ENCODE measurements at places on chromosomes 6 and 20.

GRCh38 chr6:14910692-14911547, 334.9 kb upstream of the JARID2 start:
- no peak for DNase-seq

DNA sequence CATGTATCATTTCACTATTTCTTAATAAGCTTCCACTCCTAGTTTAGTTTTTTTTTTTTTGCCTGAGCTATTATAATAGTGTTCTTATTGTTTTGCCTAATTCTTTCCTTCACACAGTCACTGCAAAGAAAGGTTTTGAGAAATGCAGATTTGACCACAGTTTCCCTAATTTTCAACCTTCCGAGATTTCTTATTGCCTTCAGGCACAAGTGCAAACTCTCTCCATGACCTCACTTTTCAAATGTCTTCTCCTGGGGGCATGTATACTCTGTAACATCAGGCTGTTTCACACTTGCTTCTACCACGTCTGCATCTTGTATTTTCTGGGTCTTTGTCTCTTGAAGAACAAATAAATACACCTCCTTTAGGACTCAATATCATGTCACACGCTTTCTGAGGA, 339.0 kb upstream of the CITED2 start:
- no peak for DNase-seq

DNA sequence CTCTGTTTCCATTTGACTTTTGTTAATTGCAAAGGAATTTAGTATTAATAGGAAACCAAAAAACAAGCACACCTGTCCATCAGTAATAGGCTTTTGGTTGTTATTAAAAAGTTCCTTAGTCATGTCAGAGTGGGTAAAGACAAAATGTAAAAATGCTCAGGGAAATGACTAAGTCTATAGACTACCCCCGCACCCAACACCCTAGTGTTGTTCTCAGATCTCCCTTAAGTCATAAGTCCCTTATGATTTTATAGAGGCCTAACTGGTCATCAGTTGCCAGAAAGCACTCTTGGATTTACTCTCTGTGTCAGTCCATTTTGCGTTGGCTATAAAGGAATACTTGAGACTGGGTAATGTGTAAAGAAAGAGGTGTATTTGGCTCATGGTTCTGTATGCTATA, 52.8 kb downstream of the MAP3K4 start:
- no peak for DNase-seq

DNA sequence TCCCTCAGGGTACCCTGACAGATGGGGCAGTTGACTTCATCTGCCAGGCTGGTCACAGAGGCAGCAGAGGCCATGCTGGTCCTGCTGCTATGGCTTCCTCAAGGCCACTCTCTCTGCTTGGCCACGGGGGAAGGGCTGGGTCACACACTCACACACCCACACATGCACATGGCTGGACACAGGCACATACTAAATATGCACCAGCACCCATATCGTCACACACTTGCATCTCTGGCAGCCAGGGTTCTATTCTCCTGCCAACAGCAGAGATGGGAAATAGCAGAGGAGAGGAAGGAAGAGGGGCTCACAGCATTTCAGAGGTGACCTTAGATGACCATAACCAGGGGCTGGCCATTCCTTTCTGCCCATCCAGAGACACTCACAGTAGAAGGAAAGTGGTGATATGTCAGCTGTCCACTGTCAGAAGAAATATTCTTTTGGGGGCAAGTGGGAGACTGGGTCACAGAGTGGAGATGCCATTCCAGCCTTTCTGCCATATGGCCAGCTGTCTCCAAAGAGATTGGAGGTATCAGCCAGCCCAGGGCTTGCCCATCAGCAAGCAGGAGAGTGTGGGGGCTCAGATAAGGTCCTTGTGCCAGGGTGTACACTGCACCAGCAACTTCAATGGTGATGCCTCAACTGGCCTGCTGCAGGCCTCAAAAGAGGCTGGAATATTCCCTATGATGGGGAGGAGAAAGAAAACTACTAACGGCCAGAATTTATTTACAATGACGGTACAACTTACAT, at the start of gene TRIM10:
Gene TRIM10, minus strand, starts transcription at position 427 of the 747 bp plus-strand sequence. Its CDS starts 353 bp downstream, at position 74.
- no peak for DNase-seq

Measured in NCI-H510A treated with DMSO at 0.1 percent for 48 hours (cell line).